ENCODE measurements at places on chromosomes 13 and 19.

GRCh38 chr13:42969565-42970172 lies 22.4 kb downstream of the EPSTI1 start:
- DNase-seq = peak; percentile 44

DNA sequence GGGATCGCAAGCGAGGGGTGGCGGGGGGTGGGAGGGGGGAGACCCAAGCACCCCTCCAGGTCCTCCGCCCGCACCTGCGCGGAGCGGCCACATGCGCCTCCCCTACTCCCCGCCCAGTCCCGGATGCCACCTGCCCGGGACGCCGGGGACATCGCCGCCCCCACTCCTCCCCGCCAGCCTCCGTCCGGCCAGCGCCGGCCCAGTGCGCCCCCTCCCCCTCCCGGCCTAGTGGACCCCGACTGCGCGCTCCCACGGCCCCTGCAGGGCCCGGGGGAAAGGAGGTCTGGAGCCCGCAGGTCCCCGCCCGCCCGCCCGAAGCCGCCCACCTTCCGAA lies 263 bp downstream of the RHPN2 start:
- no peak for DNase-seq

DNA sequence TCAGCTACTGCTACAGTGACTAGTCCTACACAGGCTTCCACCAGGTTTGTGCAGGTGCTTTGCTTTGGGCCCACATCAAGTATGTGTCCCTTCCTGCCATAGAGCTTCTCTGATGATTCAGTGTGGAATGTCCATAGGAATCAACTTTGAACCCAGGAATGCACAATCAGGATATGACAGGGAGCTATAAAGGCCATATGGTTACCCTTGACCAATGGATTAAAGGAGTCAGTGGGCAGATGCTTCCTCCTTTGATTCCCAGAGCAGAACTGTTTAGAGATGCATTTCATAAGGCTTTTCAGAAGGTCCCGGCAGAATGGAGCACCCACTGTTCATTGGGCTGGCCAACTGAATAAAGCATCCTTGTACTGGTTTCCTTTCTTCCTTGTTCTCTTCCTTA lies 145.2 kb upstream of the WASF3 start:
- DNase-seq = no peak

DNA sequence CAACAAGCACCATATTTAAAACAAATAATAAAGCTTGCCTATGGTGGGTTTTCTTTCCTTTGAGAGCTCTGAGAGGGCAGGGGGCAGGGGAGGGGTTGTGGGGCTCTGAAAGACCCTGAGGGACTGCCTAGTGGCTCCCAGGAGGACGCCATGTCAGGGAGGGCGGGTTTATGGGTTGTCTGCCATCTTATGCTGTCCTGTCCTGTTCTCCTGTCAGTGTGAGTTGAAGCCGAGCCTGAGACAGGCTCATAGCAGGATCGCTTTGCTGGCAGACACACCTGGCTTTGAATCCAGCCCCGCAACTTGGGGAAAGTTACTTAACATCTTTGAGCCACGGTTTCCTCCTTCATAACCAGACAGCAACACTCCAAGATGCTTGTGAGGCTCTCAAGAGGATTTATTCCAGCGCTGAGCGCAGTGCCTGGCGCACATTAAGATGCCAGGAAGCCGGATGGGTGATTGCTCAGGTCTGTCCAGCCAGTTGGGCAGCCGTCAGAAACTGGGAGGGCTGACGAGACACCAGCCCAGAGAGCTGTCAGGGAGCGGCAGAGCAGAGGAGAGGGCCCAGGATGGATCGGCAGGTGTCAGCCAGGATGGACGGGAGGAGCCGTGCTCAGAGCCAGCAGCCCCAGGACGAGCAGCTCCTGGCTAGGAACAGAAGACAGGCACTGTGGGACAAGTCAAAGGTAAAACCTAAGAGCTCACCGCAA lies 36.8 kb upstream of the C1QTNF9 start:
- no peak for DNase-seq

DNA sequence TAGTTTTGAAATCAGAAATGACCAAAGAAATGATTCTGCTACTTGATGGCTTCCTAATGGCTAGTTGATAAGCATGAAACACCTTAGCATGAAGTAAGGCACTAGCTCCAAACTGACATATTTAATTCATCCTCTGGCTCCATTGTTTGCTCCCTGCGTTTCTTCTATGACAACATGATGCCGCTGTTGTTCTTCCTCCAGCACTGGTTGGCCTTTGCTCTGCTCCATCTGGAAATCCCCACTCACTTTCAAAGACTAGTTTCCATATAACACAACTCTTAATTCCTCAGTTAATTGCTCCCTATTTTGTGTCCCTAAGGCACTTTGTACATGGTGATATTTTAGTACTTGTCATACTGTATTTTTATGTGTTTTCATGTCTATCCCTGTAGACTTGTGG lies 151.6 kb downstream of the GPC6 start:
- DNase-seq = no peak

DNA sequence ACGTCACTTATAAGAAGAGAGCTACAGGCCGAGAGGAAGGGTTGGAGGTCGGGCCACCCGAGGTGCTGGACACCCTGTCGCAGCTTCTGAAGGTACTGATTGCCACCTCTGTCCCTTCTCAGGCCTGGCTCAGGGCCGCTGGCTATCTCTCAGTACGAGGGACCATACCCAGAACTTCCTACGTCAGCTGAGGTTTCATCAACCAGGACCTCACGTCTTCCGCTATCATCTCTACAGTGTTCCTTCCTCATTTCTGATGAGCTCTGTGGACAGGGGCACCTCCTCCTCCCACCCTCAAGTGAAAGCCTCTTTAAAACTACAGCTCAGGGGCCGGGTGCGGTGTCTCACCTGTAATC lies 58.2 kb upstream of the USE1 start:
- no peak for DNase-seq
